Neural crest cell (in vitro differentiated cells): ENCODE measurements at places on chromosomes 1 and 21.

DNA sequence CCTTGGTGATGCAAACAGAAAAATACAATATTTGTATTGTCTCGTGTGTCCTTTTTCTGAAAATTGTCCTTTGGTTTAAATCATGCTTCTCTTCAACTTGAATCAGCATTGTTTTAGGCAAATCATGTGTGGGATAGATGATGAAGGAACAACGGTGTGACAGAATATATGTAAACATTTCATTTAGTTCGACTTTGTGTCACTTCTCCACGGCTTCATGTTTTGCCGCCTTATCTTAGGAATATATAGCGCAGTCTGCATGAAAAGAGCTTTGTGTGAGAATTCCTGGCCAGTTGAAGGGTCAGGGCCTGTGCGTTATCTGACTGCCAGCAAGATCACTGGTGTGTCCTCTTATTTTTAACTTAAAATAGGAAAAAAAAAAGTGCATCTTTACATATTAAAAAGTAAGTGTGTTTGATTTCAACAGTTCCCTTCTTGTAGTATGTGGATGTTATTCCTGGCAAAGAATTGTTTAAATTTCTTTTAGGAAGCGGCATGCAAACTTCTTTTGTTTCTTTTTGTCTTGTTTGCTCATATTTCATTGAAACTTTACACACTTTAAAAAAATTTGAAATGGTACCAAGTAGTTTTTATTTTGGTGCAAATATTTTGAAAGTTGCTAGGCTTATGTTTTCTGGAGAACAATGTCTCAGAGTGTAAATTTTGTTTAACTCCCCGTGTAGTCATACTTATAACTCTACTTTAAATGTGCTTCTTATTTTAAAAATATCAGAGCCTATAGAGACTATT, 465.2 kb downstream of the USP25 start:
- peak; percentile 16 for DNase-seq

GRCh38 chr1:180255536-180256340, 25.7 kb downstream of the LHX4 start:
- no peak for DNase-seq

DNA sequence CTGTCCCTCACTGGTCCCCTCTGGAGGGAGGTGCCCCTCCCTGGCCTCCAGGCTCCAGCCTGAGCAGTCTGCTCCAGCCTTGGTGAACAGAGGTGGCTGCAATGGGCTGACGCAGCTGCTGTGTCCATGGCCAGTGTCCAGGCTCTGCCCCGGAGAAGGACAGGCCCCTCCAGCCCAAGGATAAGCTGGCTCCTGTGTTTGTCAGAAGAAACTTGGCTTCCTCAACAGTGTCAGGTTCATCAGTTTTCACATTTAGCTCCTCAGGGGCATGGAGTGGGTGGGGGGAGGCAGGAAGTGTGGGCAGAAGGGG, 402.8 kb downstream of the MATN1 start:
- DNase-seq: no peak

GRCh38 chr21:29178926-29179325, 48.5 kb downstream of the MAP3K7CL start:
- no peak for DNase-seq

DNA sequence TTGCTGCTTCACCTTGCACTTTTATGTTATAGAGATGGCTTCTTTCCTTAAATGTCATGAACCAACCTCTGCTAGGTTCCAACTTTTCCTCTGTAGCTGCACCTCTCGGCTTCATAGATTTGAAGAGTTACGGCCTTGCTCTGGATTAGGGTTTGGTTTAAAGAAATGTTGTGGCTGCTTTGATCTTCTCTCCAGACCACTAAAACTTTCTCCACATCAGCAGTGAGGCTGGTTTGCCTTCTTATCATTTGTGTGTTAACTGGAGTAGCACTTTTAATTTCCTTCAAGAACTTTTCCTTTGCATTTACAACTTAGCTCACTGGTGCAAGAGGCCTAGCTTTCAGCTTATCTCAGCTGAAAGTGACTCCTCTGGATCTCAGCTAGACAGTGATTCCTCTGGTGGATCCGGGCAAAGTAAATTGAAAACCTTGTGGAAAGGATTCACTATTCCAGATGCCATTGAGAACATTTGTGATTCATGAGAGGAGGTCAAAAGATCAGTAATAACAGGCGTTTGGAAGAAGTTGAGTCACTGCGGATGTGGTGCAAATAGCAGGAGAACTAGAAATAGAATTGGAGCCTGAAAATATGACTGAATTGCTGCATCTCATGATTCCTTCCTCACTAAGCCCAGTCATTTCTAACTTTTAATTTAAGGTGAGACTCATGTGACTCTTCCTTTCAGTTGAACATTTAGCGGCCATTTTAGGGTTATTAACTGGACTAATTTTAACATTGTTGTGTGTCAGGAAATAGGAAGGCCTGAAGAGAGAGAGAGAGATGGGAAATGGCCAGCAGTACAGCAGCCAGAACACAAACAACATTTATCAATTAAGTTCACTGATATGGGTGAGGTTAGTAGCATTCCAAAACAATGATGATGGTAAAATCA, 16.2 kb upstream of the RGS1 start:
- no peak for DNase-seq

DNA sequence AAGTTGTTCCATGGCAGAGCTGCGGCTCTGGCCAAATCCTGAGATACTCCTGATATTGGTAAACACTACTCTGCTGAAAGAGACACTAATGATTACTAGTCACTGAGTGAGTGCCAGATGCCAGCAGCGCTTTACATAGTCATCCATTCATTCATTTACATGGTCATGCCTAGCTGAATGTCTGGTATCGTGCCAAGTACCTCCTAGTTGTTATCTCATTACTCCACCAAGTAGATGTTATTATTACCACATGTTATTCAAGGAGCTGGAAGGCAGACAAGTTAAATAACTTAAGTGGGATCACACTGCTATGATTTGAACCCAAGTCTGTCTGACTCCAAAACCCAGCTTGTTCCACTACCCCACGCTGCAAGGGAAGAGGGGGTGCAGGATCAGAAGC, 4.7 kb downstream of the OLFML2B start:
- no peak for DNase-seq

- DNase-seq: no peak
Measured at GRCh38 chr1:233252441-233252840, 43.1 kb downstream of the PCNX2 start.

DNA sequence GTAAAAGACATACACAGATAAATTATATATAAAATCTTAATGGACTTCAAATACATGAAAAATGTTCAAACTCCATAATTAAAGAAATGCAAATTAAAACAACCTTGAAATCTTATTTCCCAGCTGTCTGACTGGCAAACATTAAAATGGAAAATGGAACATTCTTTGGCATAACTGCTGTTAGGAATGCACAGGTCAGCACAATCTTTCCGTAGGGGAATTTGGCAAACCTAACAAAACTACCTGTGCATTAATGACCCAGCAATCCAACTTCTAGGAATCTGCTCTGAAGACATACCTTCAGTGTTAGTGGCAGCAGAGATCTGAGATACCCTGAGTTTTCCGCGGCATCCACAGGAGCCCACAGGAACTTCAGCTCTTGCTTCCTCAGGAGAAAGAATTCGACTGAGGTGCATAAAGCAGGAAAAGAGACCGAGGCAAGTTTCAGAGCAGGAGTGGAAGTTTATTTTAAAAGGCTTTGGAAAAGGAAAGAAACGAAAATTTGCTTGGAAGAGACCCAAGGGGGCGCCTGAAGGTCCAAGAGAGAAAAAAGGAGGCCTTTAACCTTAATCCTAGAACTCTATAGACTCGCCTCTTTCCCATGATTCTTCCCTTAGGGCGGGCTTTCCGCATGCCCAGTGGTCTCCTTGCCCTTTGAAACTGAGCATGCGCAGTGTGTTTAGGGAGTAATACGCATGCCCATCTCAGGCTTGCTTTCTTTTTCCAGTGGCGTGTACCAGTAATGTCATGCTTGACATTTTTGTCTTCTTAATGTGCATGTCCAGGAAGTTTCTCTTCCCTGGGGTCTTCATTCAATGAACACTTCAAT, 24.8 kb downstream of the LYPD8 start:
- no peak for DNase-seq

DNA sequence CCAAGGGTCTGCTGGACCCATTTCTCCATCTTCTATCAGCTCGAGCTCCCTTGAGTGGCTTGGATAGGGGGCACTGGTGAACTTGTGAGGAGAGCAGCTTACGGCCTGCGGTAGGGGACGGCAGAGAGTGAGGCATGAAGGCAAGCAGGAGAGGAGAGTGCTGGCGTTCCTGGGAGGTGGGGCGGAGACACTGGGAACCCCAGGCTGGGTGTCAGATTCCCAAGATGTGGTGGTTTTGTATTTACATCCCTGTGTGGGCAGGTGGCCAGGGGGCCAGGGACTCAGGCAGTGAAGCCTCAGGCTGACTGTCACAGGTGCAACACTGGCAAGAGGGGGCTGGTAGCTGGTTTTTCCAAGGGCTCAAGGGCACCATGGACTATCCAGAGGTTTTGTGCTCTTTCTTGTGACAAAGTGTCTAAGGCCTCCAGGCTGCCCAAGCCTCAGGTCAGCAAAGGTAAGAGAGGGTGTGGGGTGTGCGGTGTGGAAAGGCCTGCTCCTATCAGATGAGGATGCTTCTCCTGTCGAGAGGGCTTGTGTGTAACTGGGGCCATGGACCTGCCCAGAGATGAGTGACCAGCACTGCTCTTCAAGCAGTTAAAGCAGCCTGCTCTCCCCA, 45.1 kb upstream of the ROR1 start:
- no peak for DNase-seq

GRCh38 chr1:180548686-180549317, 10.0 kb upstream of the OVAAL start:
- DNase-seq: no peak

DNA sequence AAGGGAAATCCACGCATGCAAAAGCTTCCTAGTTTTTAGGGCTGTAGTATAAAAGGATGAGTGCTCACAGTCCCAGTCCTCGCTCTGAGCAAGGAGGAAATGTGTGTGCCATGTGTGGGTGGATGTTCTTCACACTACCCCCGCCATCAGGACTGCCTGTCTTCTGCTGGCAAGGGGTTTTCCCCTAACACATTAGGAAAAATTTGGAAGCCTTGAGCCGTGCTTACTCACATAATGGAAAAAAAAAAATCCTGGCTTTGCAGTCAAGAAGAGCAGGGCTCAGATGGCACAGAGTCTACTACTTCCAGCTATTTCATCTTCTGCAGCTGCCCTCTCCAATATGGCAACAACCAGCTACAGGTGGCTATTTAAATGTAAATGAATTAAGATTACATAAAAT, 363.1 kb downstream of the PLPP3 start:
- DNase-seq: no peak
